ENCODE measurements at places on chromosomes 7 and 10. TPM values are rescaled to one million over a fixed set of nuclear protein-coding genes. Genes with fewer than 3 reads are reported as not detected.

DNA sequence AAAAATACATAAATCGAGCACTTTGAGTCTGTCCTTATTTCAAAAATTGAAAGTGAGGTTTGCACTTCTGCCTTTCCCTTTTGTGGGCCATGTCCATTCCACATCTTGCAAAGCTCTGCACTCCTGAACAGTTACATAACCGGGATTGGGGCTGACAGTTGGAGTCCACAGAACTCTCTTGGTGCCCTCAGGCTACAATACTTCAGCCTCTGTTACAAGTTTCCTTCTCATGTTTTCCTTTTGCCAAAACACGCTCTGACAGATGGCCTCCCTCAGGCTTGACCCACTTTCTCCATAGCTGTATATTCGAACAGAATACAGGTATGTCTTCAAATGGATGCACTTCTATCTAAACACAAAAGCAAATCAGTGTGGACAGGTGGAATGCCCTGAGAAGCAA, 335.9 kb downstream of the WDR37 start:
- H3K27ac ChIP-seq, result no peak overlapping the region
- no peaks in the 10 kb centered on the region for H3K36me3 ChIP-seq
- H3K4me1 ChIP-seq, result no peaks in the 10 kb centered on the region
- H3K4me3 ChIP-seq, result no peak overlapping the region

GRCh38 chr10:88440541-88440940, 142.6 kb downstream of the RNLS start:
- no peaks in the 10 kb centered on the region for H3K4me1 ChIP-seq
- H3K36me3 ChIP-seq, result no peaks in the 10 kb centered on the region
- H3K27ac ChIP-seq, result no peak overlapping the region
- H3K4me3 ChIP-seq, result no peak overlapping the region
- H3K27me3 ChIP-seq, result no peaks in the 10 kb centered on the region

ASZ1 gene
- not detected for total RNA-seq

DNA sequence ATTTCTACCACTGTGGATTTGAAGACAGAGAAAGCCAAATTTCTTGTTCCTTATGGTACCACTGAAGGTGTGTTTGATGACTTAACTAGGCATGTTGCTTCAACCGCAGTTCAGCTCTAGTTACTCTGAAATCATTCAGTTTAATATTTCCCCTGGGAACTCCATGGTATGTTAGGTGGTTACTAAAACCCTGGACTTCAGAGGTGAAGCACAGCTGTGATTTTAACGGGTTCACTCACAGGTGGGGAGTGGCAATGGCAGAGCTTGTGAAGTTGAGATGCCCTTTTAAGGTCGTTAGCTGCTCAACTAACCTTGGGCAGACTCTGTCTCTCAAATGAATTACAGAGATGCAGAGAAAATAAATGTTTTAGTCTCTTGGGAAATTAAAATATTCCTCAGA, 163.6 kb upstream of the PHYHIPL start:
- no peak overlapping the region for H3K4me3 ChIP-seq
- no peaks in the 10 kb centered on the region for H3K27me3 ChIP-seq
- no peaks in the 10 kb centered on the region for H3K4me1 ChIP-seq
- H3K27ac ChIP-seq, result no peak overlapping the region
- no peak for DNase-seq

GRCh38 chr7:96657347-96658021, 52.2 kb downstream of the SEM1 start:
- DNase-seq, result no peak
- H3K36me3 ChIP-seq, result no peaks in the 10 kb centered on the region
- H3K27ac ChIP-seq, result no peak overlapping the region
- H3K27me3 ChIP-seq, result no peaks in the 10 kb centered on the region
- H3K4me3 ChIP-seq, result no peak overlapping the region

DNA sequence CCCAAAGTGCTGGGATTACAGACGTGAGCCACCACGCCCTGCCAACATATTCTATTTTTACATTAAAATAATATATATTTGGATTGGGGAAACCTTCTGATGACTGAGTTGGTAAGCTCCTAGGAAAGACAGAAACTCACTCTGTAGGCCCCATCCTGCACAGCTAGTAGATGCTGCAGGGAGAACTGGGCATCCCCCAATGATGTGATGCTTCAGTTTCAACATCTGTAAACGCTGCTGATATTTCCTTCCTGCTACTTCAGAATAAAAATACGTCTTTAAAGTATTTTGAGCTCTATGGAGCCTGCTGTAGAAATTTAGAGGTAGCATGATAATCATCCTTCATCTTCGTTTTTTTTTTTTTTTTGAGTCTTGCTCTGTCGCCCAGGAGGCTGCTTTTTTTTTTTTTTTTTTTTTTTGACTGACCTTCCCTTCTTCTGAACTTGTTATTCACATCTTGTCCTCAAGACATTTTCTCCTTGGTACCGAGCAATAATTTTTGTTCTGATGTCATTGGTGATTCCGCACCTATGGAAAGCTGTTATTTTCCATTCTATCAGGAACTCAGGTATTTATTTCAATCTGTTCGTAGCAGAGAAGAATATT, 21.8 kb upstream of the INPP5F start:
- no peak overlapping the region for H3K4me3 ChIP-seq
- no peak for DNase-seq
- no peak overlapping the region for H3K27ac ChIP-seq
- no peaks in the 10 kb centered on the region for H3K27me3 ChIP-seq
- no peaks in the 10 kb centered on the region for H3K36me3 ChIP-seq

TAS2R4 gene
- 6.3 TPM for total RNA-seq

- no peak overlapping the region for H3K27ac ChIP-seq
- H3K36me3 ChIP-seq, result no peaks in the 10 kb centered on the region
- H3K4me3 ChIP-seq, result no peak overlapping the region
- DNase-seq, result no peak
- H3K27me3 ChIP-seq, result no peaks in the 10 kb centered on the region
Measured at GRCh38 chr10:33441561-33441960, 107.1 kb upstream of the NRP1 start.

- no peak for DNase-seq
- H3K36me3 ChIP-seq, result peaks cover 3% of the 10 kb centered on the region
- peak overlapping the region; percentile 92 for H3K4me3 ChIP-seq
- H3K27me3 ChIP-seq, result no peaks in the 10 kb centered on the region
- peaks cover 10% of the 10 kb centered on the region for H3K4me1 ChIP-seq
Measured at GRCh38 chr10:78302739-78302988, 269.0 kb downstream of the RPS24 start.

- no peaks in the 10 kb centered on the region for H3K36me3 ChIP-seq
- H3K4me3 ChIP-seq, result no peak overlapping the region
- no peak overlapping the region for H3K27ac ChIP-seq
Measured at GRCh38 chr10:14004536-14004935, 326.2 kb downstream of the FRMD4A start.

MMP21 gene
- total RNA-seq, result 0.84 TPM

GRCh38 chr10:78868048-78868447, 200.7 kb upstream of the ZMIZ1 start:
- no peak for DNase-seq
- no peak overlapping the region for H3K27ac ChIP-seq
- no peaks in the 10 kb centered on the region for H3K27me3 ChIP-seq
- H3K36me3 ChIP-seq, result no peaks in the 10 kb centered on the region
- H3K4me3 ChIP-seq, result no peak overlapping the region

- no peak overlapping the region for H3K4me3 ChIP-seq
- H3K27me3 ChIP-seq, result no peaks in the 10 kb centered on the region
- H3K27ac ChIP-seq, result no peak overlapping the region
- H3K4me1 ChIP-seq, result no peaks in the 10 kb centered on the region
- no peak for DNase-seq
- no peaks in the 10 kb centered on the region for H3K36me3 ChIP-seq
Measured at GRCh38 chr10:107687701-107688100, 523.2 kb upstream of the SORCS1 start.

- H3K27ac ChIP-seq, result peak overlapping the region; percentile 82
- peak overlapping the region; percentile 29 for H3K4me3 ChIP-seq
- H3K36me3 ChIP-seq, result no peaks in the 10 kb centered on the region
- DNase-seq, result no peak
- peaks cover 54% of the 10 kb centered on the region for H3K4me1 ChIP-seq
Measured at GRCh38 chr7:150732786-150733481, 4.3 kb upstream of the GIMAP5 start.

GRCh38 chr7:134329614-134330346, 13.1 kb upstream of the SLC35B4 start:
- no peak overlapping the region for H3K27ac ChIP-seq
- no peak overlapping the region for H3K4me3 ChIP-seq
- DNase-seq, result no peak
- no peaks in the 10 kb centered on the region for H3K27me3 ChIP-seq
- H3K36me3 ChIP-seq, result no peaks in the 10 kb centered on the region

GRCh38 chr10:118551535-118552100, 43.8 kb downstream of the PRLHR start:
- H3K27ac ChIP-seq, result no peak overlapping the region
- no peaks in the 10 kb centered on the region for H3K36me3 ChIP-seq
- DNase-seq, result no peak
- H3K4me1 ChIP-seq, result no peaks in the 10 kb centered on the region

SRRT gene
- 271 TPM for total RNA-seq

- no peaks in the 10 kb centered on the region for H3K27me3 ChIP-seq
- no peak overlapping the region for H3K27ac ChIP-seq
- no peaks in the 10 kb centered on the region for H3K4me1 ChIP-seq
- no peak overlapping the region for H3K4me3 ChIP-seq
Measured at GRCh38 chr7:123674399-123675180, 18.9 kb downstream of the LMOD2 start.

CYP2C18 gene
- not detected for total RNA-seq

GIMAP4 gene
- total RNA-seq, result 74.9 TPM

DNA sequence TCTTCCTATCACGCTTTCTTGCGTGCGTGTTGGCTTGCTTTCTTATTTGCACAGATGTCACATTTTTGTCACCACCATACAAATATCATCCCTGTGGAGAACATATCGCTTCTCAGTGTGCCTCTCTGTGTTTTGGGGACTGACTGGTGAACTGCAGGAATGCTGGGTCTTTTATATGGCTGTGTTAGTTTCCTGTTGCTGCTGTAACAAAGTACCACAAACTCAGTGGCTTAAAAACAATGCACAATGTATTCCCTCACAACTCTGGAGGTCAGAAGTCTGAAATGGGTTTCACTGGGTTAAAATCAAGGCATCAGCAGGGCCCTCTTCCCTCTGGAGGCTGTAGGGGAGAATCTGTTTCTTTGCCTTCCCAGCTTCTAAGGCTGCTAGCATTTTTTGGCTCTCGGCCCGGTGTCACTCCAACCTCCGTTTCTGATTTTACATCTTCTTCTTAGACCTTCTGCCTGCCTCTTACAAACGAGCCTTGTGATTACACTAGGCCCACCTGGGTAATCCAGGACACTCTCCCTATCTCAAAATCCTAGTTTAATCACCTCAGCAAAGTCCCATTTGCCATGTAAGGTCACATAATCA, 82.0 kb downstream of the LRMDA start:
- H3K27me3 ChIP-seq, result no peaks in the 10 kb centered on the region
- H3K4me1 ChIP-seq, result no peaks in the 10 kb centered on the region
- H3K4me3 ChIP-seq, result no peak overlapping the region
- no peak overlapping the region for H3K27ac ChIP-seq
- no peaks in the 10 kb centered on the region for H3K36me3 ChIP-seq

- DNase-seq, result no peak
- H3K36me3 ChIP-seq, result no peaks in the 10 kb centered on the region
- no peak overlapping the region for H3K4me3 ChIP-seq
- no peaks in the 10 kb centered on the region for H3K4me1 ChIP-seq
- H3K27ac ChIP-seq, result no peak overlapping the region
- no peaks in the 10 kb centered on the region for H3K27me3 ChIP-seq
Measured at GRCh38 chr7:72336382-72336631, 75.8 kb downstream of the CALN1 start.

DNA sequence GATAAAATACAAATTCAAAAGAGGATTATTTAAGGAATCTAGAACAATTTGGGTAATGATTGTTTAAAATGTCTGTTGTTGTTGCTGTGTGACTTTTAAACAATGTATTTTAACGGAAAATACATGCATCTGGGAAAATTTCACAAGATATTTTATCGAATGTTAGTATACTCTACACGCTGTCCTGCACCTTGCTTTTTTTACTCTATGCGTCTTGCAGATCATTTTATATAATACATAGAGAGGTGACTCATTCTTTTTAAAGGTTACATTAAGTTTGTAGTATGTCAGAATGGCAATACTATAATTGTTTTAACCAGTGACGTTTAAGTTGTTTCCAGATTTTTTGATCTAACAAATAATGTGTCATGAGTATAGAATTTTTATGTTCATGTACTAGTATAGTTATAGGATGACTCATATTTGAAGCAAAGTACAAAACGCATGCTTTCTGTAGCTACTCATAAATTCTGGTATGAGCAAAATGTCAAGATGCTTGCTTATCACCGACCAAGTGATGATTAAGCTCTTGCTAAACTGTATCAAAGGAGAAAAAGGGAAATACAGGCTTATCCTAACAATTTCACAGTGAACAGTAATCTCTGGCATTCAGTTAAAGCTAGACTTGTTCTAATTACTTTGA, 4.9 kb downstream of the DKK1 start:
- no peak overlapping the region for H3K4me3 ChIP-seq
- H3K27me3 ChIP-seq, result no peaks in the 10 kb centered on the region
- H3K27ac ChIP-seq, result no peak overlapping the region
- H3K36me3 ChIP-seq, result no peaks in the 10 kb centered on the region
- DNase-seq, result no peak
- no peaks in the 10 kb centered on the region for H3K4me1 ChIP-seq

GRCh38 chr7:82623812-82624211, 180.2 kb upstream of the CACNA2D1 start:
- no peaks in the 10 kb centered on the region for H3K27me3 ChIP-seq
- no peak for DNase-seq
- H3K36me3 ChIP-seq, result no peaks in the 10 kb centered on the region
- no peak overlapping the region for H3K4me3 ChIP-seq
- H3K27ac ChIP-seq, result no peak overlapping the region

CALD1 gene
- total RNA-seq, result 0.39 TPM

- no peak for DNase-seq
Measured at GRCh38 chr7:36994456-36995112, 270.3 kb upstream of the AOAH start.

GRCh38 chr7:44461387-44461786, 29.1 kb downstream of the NUDCD3 start:
- peaks cover 42% of the 10 kb centered on the region for H3K4me1 ChIP-seq
- H3K27me3 ChIP-seq, result no peaks in the 10 kb centered on the region
- peak overlapping the region; percentile 62 for H3K27ac ChIP-seq
- peak; percentile 31 for DNase-seq
- no peaks in the 10 kb centered on the region for H3K36me3 ChIP-seq

- H3K4me3 ChIP-seq, result no peak overlapping the region
- H3K4me1 ChIP-seq, result peaks cover 8% of the 10 kb centered on the region
- no peaks in the 10 kb centered on the region for H3K36me3 ChIP-seq
- DNase-seq, result no peak
- H3K27ac ChIP-seq, result no peak overlapping the region
- H3K27me3 ChIP-seq, result no peaks in the 10 kb centered on the region
Measured at GRCh38 chr10:11881030-11881476, 57.9 kb downstream of the PROSER2 start.

GRCh38 chr10:90432866-90433265, 425.0 kb downstream of the HTR7 start:
- H3K27ac ChIP-seq, result no peak overlapping the region
- no peak overlapping the region for H3K4me3 ChIP-seq
- H3K36me3 ChIP-seq, result no peaks in the 10 kb centered on the region
- no peaks in the 10 kb centered on the region for H3K27me3 ChIP-seq
- no peak for DNase-seq

MTERF1 gene
- total RNA-seq, result 17.2 TPM

GRCh38 chr10:72044417-72045041, 43.8 kb downstream of the SPOCK2 start:
- H3K4me1 ChIP-seq, result no peaks in the 10 kb centered on the region
- no peaks in the 10 kb centered on the region for H3K27me3 ChIP-seq
- no peak overlapping the region for H3K27ac ChIP-seq
- no peaks in the 10 kb centered on the region for H3K36me3 ChIP-seq
- no peak for DNase-seq
- no peak overlapping the region for H3K4me3 ChIP-seq

URGCP gene
- 21.9 TPM for total RNA-seq
